ENCODE measurements at places on chromosomes 7 and 10.

DNA sequence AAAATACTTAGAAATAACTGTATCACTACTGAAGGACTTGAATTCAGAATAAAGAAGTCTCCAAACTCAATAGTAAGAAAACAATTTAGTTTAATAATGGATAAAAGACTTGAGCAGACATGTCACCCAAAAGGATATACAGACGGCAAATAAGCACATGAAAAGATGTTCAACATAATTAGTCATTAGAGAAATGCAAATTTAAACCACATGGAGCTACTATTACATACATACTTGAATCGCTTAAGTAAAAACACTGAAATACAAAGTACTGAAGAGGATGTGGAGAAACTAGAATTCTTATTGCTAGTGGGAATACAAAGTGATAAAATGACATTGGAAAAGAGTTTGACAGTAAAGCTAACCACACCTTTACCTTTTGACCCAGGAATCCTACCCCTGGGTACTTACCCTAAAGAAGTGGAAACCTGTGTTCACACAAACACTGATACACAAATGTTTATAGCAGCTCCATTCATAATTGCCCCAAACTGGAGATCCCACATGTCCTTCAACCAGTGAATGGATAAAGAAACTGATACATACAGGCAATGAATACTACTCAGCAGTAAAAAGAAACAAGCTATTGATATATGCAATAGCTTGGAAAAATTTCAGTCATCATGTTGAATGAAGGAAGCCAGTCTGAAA lies 54.3 kb upstream of the NFKB2 start:
- DNase-seq: no peak

DNA sequence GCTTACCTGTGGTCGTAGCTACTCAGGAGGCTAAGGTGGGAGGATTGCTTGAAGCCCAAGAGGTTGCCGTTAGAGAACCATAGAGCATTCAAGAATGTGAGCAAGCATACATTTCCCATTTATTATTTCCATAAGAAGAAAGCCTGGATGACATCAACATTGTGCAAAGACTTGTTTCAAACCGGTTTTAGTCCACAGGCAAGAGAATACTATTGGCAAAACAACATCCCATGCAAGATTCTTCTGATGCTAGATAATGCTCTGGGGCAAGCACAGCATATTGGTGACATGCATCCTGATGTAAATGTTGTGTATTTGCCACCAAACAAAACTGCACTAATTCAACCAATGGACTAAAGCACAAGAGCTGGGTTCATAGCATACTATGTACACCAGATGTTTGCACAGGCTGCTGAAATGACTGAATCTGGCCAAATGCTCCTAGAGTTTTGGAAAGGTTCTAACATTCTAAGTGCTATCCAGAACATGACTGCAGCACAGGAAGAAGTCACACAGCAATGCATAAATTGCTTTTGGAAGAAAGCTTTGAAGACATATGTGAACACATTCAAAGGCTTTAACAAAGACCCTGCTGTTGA lies 42.6 kb downstream of the OTUD1 start:
- DNase-seq: no peak

GRCh38 chr7:29956487-29956836 lies 33.1 kb downstream of the SCRN1 start:
- DNase-seq: no peak

GRCh38 chr7:7148798-7149481 lies 33.4 kb upstream of the C1GALT1 start:
- no peak for DNase-seq

- no peak for DNase-seq
Measured at GRCh38 chr10:43186150-43186549, 47.9 kb downstream of the CSGALNACT2 start.

DNA sequence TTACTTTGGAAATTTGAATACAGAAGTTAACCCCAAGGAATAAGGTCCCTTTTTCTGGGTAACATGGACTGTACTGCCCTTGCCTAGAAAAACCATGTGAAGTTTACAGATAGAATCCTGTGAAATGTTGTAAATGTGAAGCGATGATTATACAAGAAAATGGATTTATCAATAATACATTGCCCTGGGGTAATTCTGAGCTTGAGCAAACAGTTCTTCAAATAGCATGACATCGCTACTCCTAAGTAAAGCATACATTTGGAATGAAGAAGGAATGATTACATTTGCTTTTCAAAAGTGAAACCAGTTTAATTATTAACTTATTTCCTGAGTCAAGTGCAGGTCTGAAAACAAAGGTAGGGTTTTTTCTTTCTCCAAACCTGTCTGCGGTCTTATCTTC lies 43.3 kb upstream of the FZD8 start:
- no peak for DNase-seq

- no peak for DNase-seq
Measured at GRCh38 chr10:18381679-18382078, 241.5 kb downstream of the CACNB2 start.

- DNase-seq: no peak
Measured at GRCh38 chr10:113309791-113310190, 243.1 kb upstream of the HABP2 start.

- DNase-seq: no peak
Measured at GRCh38 chr7:35645691-35646090, 49.2 kb downstream of the HERPUD2 start.

- DNase-seq: no peak
Measured at GRCh38 chr10:44258019-44258418, 126.9 kb downstream of the CXCL12 start.

DNA sequence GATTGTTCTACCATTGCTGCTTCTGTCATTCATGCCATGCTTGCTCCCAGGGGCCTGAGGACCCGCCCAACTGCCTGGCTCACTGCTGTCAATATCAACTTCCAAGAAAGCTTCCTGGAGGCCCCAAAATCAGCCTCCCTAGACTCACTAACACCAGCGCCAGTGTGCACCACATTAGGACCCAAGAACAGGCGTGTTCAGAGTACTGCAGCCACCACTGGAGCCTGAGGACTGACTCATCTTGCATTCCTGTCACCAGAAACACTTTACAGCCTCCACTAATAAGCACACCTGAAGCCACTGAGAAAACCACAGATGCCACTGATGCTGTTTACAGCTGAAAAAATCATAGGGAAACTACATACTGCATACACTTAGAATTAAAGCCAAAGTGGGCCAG lies 1284.3 kb downstream of the TYW1 start:
- DNase-seq: no peak

DNA sequence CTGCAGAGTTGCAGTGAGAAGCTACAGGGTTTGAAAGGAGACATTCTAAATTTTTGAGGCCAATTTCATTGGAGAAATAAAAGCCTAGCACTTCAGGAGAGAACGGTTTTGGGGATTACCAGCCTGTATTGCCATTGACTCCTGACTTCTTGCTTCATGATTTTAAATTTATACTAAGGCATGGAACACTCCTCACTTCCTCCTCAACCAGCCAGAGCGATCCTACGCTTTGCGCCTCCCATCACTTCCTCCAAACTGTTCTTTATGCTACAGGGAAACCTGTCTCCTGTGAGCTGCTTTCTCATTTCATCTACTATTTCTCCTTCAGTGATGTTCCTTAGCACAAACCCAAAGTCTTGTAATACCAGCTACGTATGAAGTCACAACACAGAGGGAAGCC lies 495.1 kb downstream of the SUGCT start:
- DNase-seq: no peak

- DNase-seq: no peak
Measured at GRCh38 chr10:85617751-85618546, 748.6 kb downstream of the GRID1 start.

DNA sequence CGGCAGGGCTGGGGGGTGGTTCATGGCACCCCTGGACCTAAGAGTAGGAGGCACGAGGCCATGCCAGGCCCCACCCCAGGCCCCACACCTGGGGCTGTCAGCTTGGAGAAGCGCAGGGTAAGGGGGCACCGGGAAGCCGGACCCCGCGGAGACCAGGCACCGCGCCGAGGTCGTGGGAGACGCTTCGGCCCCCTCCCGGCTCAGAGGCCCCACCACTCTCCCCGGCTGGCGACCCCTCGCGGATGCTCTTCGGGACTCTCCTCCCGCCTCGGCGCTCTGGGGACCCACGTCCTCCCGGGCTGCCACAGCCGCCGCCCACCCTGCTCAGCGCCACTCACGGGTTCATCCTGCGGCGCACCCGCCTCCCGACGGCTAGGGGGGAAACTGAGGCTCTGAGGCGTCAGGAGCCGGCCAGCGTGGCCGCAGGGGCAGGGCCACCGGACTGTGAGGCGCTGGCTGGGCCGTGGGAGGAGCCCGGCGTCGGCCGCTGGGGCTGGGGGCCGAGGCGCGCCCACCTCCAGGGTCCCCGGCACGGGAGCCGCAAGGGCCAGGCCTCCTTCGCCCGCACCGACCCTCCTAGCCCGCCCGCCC lies 25.9 kb downstream of the PDGFA start:
- DNase-seq: no peak

GRCh38 chr7:21256310-21256877 lies 171.5 kb upstream of the SP4 start:
- peak; percentile 1 for DNase-seq

GRCh38 chr7:47092336-47092735 lies 489.6 kb downstream of the TNS3 start:
- no peak for DNase-seq

DNA sequence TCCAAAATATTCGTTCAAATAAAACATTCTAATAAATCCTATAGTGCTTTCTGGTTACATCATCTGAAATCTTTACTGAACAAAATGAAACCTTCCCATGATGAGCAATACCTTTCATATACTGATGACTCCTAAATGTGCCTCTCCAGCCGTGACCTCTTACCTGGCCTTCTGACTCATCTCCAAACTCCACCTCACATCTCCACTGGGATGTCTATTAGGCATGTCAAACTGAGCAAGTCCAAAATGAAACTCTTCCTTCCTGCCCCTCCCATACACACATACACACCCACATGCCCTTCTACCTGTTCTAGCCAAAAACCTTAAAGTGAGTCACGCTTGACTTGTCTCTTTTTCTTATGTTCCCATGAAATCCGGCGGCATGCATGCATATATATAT lies 22.9 kb downstream of the GSAP start:
- no peak for DNase-seq

- no peak for DNase-seq
Measured at GRCh38 chr7:54788664-54789063, 29.7 kb upstream of the SEC61G start.

DNA sequence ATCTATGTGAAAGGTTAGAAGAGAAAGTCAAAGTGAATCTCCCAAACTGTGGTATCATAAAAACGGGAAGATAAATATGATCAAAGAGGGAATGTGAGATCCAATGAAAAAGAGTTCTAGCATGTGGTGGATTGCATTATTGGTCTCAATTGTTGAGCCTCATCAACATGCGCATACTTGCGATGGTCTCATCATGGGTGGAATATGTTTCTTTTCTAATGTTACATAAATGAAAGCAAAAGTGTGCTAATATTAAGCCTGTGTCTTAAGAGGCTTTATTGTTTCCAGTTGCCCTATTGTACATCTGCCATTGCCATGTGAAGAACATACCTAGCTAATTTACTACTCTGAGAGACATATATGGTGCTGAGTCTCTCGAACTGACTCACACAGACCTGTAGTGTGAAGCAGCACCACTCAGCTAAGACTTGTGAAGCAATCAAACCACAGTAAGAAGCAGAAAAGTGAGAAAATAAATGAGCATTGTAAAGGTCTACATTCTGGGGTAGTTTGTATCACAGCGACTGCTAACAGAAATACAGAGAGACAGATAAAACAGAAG lies 645.5 kb upstream of the PCDH15 start:
- no peak for DNase-seq

- peak; percentile 14 for DNase-seq
Measured at GRCh38 chr10:6543431-6544005, 36.6 kb downstream of the PRKCQ start.

DNA sequence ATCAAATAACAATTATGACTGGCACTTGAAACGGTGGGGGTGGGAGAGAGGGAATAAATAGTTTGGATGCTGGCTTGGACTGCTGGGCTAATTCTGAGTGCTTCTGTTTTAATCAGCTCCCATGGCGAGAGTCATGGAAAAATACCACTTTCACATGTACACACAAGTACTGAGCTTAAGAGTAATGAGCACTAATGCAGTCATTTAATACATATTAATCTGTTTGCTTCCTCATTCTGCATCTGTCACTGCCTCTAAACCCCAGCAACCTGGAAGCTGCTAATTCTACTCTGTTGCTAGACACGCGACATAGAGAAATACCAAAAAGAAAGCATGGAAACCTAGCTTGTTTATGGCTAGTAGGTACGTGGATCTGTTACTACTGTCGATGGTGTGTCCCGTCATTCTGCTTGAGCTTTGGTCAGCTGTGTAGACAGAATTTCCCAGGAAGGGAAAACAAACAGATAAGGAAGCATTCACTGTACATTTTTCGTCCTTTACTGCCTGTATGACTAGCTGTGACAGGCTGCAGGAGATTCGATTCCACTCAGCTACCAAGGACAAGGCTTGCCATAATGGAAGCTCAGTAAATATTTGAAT lies 238.8 kb downstream of the BAMBI start:
- no peak for DNase-seq

DNA sequence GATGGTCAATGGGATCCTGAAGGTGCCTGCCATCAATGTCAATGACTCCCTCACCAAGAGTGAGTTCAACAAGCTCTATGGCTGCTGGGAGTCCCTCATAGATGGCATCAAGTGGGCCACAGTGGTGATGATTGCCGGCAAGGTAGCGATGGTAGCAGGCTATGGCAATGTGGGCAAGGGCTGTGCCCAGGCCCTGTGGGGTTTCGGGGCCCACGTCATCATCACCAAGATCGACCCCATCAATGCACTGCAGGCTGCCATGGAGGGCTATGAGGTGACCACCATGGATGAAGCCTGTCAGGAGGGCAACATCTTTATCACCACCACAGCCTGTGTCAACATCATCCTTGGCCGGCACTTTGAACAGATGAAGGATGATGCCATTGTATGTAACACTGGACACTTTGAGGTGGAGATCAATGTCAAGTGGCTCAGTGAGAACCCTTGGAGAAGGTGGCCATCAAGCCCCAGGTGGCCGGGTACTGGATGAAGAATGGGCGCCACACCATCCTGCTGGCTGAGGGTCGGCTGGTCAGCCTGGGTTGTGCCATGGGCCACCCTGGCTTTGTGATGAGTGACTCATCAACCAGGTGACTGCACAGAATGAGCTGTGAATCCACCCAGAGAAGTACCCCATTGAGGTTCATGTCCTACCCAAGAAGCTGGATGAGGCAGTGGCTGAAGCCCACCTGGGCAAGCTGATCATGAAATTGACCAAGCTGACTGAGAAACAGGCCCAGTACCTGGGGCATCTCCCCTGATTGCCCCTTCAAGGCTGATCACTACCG lies 63.0 kb upstream of the ANTXRL start:
- no peak for DNase-seq

DNA sequence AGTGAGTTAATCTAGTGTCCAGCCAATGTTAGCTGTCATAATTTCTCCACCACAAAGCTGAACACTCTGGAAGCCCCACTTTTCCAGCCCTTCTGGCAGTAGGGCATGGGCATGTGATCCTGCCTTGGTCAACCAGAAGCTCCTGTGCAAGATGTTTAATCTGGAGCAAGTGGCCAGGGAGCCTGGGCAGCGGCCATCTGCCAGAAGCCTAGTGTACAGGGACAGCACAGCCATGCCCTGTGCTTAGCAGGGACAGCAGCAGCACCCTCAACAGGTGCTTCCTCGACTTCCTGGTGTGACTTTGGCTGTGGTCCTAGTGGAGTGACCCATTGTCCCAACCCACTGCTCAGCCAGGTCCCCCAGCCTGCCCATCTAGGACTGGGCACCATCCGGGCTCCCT lies 10.3 kb downstream of the RBP3 start:
- no peak for DNase-seq

Data from activated naive CD4-positive, alpha-beta T cell (primary cell).